Stimulated activated CD8-positive, alpha-beta memory T cell treated with anti-CD3 and anti-CD28 coated beads, Interleukin-15, amount 100 ng/mL, for 48 hours (primary cell): ENCODE measurements at places on chromosomes 1 and 21.

- DNase-seq: no peak
These were observed 294.1 kb downstream of the BRINP3 start for GRCh38 chr1:190183588-190183987.

DNA sequence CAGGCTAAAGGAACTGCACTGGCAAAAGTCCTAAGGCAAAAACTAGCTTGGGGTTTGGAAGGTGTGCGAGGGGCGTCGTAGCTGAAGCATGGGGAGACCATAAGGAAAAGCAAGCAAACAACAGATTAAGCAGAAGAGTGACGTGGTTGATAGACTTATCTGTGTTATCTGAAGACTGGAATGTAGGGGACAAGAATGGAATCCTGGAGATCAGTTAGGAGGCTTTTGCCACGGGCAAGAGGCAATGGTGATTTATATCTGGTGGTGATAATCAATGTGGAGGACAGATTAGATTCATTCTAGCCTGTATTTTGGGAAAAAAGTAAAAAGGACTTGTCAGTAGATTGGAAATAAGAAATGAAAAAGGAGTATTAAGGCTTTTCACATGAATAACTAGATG is 97.4 kb downstream of the ITSN1 start:
- no peak for DNase-seq

GRCh38 chr21:45468051-45468970 is 63.3 kb downstream of the COL18A1 start:
- no peak for DNase-seq

GRCh38 chr1:117664314-117664713 is 58.5 kb downstream of the TENT5C start:
- peak; percentile 34 for DNase-seq

- no peak for DNase-seq
These were observed 27.4 kb upstream of the DUSP23 start for GRCh38 chr1:159753386-159753785.

DNA sequence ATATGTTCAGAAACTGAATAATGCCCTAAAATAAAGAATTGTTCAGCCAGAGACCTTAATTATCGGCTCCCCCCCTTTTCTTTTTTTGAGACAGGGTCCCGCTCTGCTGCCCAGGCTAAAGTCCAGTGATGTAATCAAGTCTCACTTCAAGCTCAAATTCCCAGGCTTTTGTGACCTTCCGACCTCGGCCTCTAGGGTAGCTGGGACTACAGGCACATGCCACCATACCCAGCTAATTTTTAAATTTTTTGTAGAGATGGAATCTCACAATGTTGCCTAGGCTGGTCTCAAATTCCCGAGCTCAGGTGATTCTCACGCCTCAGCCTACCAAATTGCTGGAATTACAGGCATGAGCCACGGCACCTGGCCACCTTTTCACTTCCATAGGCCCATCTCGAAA is 26.5 kb downstream of the TMCO1 start:
- no peak for DNase-seq

DNA sequence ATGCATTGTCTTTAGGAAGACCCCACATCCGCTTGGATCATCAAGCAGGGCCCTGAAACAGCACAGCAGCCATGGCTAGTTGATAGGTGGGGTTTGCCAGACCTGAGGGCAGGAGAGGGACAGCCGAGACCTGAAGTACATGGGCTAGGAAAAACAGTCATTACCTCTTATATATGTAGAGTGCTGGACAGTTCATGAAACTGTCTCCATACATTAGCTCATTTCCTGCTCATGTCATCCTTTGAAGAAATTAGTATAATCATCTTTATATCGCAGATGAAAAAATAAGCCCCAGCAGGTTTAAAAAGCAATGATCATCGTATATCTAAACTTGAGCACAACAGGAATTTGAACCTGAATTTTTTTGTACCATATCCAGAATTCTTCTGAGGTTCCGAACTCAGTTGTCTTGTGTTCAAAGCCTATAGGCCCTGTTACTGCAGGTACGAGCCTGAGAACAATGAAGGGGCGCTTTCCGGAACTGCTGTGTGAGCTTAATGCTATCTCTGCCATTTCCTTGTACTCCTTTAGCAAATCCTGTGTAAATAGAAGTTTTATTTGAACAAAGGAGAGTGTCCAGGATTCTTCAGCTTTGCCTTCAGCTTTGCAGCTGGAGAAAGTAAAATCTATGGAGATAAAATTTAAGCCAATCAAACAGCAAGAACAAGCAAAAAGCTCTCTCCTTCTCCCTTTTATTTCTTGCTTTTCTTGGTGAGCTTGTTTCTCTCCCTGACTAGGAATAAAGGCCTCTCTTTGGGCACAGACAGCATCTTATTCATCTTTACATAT is 32.4 kb upstream of the DUSP10 start:
- no peak for DNase-seq

- DNase-seq: no peak
These were observed 116.6 kb upstream of the PRDX6 start for GRCh38 chr1:173360487-173361063.
